LNCaP clone FGC (cell line): ENCODE measurements at places on chromosomes 6 and 20.

GRCh38 chr6:159654483-159655098 is 38.5 kb downstream of the SOD2 start:
- peak; percentile 2 for DNase-seq

DNA sequence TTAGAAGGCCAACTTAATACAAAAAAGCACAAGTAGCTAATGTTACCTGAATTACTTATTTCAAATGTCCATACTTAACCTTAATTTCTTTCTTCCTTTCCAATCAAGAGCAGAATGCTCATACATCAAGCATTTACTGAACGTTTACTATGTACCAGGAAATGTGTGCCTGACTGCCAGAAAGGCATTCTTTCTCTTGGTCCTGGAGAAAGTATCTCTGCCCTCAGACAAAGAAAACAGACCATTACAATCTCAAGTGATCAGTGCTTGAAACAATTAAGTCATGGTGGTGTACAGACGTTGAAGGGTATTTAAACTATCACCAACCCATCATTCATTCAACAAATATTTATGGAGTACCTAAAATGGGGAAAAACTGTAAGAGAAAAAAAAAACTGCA is 26.4 kb downstream of the CSNK2A1 start:
- DNase-seq: no peak

DNA sequence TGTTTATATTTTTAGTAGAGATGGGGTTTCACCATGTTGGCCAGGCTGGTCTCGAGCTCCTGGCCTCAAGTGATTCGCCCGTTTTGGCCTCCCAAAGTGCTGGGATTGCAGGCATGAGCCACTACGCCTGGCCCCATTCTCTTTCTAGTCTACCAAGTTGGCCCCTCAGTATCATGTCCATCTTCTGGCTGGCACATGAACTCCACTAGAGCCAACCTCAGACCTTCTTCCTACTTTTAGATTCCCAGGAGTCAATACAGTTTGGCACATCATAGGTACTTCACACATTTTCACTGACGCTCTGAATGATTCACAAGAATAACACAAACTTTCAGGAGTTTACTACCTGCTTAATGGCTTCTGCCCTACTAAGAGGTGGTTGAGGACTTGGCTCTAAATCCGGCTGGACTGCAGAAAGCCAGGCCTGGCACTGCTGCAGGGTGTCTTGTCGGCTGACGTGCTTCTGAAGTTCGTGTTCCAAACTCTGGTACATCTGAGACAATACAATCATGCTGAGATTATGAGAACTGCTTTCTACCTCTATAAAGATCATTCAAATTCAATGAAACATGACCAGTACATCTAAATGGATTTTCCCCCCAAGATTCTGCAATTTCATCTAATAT is 293.3 kb downstream of the SYNE1 start:
- DNase-seq: no peak

DNA sequence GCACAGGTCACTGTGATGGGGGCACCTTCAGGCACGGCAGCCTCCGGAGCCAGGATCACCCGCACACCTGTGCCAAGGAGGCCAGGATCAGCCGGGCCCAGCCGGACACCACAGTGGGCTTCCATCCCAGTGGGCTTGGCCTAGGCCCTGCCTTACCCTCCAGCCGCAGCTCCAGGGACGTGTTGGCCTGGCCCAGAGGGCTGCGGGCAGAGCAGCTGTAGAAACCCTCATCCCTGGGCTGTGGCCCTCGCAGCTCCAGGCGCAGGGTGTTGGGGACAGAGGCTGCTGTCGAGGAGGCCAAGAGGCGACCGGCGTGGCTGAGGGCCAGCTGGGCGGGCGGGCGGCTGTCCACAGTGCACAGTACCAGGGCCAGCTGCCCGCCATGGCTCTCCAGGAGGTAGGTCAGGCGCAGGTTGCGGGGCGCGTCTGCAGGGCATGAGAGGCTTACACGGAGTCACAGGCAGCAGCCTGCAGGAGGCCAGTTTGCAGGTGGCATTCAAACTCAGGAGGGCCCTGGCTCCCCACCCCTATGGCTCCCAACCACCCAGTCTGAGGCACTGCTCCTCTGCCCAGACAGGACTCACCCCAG is 11.0 kb upstream of the ADAM33 start:
- DNase-seq: no peak

DNA sequence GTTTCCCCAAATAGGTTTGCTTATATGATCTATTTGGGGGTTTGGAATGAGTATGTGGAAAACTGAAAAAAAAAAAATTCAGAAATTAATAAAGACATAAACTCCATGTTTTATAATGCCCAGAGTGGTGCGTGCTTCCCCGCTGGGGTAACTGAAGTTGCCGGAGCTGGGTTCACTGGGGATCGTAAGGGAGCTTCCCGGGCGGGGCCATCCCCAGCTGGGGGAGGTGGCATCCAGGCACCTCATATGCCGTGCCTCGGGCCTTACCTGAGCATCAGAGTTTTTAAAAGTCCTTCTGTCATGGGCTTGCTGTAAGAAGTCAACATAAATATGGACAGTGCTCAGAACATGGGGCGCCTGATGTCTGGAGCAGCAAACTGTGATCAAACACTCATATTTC is 17.9 kb upstream of the RAMACL start:
- DNase-seq: no peak
